Astrocyte of the cerebellum (primary cell): ENCODE measurements at places on chromosomes 16 and 17.

DNA sequence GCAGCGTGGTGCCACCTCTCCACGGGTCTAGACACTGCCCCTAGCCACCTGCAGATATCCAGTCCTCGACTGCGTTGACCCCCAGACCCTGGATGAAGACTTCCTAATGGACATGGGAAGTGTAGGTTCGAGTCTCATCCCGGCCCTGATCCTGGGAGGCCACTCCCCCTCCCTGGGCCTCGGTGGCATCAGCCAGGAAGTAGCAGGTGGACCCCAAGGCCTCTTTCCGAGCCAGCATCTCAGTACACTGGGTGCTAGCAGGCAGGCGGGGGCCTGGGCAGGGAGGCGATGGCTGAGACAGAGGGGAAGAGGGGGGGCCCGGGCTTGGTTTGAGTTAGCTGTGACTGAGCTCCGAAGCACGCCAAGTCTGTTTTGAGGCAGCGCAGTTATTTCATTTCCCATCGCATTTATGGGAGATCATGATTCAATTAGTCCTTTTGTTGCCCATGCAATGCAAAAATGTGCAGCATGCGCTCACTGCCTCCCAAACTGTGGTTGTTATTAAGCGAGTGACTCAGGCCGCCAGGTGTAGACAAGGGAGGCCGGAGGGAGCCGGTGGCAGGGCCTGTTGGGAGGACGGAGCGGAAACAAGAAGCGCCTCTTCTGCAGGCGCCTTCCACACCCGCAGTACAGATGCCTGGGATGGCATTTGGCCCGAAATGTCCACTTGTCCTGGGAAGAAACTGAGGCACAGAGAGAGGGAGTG, 25.3 kb upstream of the ZNF469 start:
- DNase-seq, result no peak

- DNase-seq, result no peak
Observed at GRCh38 chr16:88804173-88804551, 573 bp downstream of the CDT1 start.

DNA sequence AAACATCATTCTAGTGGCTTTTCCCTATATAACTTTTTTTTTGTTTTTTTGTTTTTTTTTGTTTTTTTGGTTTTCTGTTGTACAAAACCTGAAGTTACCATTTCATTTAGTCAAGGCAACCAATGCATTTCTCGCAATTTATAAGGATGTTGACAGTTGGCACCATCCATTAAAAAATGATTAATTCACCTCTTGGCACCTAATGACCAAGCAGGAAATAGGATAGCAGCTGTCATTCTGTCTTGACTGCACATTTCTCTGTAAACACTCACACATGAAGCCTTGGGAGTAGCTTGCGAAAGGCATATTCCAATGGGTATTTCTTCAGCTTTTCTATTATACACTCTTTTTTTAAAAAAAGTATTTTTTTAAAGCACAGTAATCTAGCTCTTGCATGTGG, 77.5 kb downstream of the SYCE1L start:
- no peak for DNase-seq

DNA sequence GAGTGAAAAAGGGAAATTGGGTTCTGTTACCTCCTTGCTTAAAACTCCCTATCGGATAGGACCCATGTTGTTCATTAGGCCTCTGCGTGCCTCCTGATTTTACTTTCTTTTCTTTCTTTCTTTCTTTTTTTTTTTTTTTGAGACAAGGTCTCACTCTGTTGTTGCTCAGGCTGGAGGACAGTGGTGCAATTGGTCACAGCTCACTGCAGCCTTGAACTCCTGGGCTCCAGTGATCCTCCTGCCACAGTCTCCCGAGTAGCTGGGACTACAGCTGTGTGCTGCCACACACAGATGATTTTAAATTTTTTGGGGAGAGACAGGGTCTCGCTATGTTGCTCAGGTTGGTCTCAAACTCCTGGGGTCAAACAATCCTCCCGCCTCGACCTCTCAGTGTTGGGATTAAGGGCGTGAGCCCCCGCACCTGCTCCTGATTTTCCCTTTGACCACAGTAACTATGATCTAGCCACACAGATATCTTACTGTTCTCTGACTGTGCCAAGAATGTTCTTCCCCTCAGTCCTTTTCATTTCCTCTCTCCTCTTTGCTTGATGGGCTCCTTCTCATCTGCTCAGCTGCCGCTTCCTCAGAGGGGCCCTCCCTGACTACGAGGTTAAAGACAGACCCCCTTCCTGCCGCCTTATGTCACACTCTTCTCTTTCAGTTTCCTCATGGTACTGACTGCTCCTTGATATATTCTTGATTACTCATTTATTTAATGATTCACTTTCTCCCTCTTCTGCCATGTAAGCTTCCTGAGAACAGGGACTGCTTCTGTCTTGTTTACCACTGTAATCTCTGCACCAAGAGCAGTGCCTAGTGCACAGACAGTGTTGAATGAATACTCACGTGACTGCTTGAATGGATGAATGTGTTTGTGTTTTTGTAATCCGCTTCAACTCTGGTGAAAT, 44.3 kb downstream of the LCMT1 start:
- DNase-seq, result no peak

GRCh38 chr17:47180337-47180736, 8.8 kb downstream of the CDC27 start:
- no peak for DNase-seq

DNA sequence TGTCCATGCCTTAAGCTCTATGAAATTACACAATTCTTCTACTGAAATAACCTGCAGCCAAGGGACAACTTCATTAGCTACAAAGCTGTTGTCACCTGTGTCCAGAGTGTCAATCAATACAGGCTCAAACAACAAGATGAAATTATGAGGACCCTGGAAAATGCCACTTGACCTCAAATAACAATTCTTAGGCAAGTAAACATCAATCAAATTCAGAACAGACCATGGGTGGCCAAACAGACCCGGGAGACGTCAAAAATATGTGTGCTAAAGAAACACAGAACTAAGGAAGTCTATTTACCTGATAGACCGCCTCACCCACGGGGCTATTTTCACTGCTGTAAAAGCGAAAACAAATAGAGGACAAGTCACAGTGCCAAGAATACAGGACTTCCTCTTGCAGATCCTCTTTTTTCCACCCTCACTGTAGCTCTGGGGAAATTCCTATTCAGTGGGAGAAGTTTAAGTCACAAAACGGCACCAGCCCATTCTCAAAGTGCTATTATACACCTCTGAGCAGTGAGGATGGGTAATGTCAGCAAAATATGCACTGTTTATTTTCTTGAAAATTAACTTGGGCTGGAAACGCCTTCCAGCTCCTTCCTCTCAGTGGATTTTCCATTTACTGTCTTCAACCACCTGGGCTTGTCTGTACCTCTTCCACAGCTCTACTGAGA, 2.7 kb downstream of the LITAF start:
- no peak for DNase-seq

DNA sequence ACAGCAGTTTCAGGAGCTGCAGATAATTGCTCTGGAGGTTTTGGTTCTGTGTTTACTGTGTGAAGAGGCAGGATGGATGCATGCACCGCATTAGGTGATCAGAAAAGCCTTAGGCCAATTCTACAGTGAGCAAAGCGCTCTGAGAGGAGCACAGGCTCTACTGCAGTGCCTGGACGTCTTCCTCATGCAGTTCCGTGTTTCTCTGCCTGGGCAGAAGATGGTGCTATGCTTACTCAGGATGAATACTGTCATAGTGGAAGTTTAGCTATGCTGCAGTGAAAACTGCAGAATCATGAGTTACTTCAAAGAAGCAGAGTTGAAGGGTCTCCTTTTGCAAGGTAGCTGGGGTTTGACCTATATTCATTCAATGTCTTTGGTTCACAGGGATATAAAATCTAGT, 1012.4 kb downstream of the KCNJ18 start:
- DNase-seq, result no peak

DNA sequence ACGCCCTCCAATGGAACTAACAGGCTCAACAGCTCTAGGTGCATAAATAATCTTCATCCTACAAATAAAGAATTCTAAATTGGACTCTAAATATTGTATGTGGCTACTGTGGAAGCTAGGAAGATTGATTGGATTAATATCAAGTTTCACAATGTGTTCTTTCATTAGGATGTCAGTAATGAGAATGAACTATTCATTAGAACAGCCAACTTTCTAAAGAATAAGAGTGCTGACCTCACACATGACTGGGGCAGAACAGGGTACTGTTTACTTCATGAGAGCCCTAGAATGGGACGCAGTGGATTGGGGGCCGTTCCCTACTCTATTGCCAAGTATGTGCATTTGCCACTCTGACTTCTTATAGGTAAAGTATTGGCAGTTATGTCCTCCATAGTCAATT, 528.2 kb upstream of the RBFOX1 start:
- no peak for DNase-seq

DNA sequence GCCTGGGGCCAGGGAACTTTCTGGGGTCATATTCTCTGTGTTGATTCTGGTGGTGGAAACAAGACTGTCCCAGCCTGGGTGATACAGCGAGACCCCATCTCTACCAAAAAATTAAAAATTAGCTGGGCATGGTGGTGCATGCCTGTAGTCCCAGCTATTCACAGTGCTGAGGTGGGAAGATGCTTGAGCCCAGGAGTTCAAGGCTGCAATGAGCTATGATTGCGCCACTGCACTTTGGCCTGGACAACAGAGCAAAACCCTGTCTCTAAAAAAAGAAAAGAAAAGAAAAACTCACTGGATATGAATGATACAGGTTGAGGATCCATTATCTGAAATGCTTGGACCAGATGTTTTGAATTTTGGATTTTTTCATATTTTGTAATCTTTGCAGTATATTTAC, 13.6 kb downstream of the SCGB1C2 start:
- no peak for DNase-seq

DNA sequence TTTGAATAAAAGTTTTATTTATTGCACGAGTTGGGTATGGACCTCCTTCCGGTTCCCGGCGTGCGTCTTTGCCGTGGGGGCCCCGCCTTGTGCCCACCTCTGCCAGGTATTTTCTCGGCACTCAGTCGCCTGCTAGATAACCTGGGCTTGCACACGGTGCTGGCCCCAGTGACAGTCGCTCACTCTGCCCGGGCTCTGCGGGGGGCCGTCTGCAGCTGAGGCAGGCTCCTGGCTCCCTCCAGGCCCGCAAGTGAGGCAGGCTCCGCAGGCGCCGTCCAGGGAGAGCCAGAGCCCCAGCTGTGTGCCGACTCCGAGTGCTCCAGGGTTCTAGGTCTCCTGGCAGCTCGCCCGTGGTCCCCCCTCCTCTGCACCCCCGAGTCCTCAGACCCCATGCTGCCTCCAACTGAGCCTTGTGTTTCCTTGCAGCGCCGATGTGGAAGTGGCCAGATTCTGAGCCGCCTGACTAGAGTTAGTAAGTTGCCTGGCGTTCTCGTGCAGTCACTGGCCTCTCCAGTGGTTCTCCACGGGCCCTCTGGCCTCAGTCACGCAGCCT, 54.7 kb upstream of the PVALEF start:
- no peak for DNase-seq

DNA sequence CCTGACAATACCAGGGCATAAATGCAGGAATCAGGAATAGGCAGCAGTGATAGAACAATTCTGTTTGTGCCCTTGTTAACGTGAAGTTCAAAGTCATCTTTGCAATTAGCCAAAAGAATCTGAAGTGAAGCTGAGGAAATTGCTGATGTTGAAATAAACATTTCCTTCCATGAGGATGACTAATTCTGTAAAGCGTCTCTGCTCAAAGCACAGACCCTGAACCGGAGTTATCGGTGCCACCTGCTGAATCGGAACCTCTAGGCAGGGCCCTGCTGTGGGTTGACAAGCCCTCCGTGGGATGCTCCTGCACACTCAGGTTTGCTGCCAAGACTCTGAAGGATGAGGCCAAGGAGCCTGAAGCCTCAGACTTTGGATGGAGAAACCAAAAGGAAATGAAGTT, 37.0 kb upstream of the CDH1 start:
- DNase-seq, result no peak

- no peak for DNase-seq
Observed at GRCh38 chr16:8642146-8642545, 20.6 kb downstream of the METTL22 start.

DNA sequence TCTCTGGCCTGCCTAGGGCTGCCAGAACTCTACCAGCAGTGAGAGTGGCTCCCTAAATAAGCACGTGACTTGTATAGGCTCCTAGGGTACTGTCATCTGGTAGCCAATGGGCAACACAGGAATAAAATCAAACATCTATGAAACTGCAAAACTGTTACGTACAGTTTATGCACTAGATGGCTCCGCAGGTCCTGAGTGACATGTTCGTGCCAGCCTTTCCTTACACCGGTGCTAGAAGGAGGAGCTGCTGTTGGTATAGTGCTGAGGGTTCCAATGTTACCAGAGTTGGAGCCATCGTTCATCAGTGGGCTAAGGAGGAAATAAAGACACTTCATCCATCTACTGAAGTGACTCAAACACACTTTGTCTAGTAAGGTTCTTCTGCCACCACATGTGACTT, 63.2 kb upstream of the TRAP1 start:
- DNase-seq, result no peak

DNA sequence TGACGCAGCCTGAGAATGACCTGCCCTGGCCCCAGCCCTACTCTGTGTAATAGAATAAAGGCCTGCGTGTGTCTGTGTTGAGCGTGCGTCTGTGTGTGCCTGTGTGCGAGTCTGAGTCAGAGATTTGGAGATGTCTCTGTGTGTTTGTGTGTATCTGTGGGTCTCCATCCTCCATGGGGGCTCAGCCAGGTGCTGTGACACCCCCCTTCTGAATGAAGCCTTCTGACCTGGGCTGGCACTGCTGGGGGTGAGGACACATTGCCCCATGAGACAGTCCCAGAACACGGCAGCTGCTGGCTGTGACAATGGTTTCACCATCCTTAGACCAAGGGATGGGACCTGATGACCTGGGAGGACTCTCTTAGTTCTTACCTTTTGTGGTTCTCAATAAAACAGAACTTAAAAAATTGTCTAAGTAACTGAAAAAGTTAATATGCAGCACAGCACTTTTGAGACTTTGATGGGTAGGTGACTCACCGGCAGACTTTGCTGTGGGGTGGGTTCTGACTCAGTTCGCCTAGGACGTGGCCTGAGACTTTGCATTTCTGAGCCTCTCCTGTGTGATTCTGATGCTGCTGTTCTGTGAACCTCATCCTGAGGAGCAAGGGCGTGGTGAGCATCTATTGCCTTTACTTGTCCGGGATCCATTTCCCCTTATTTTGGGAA, 5.7 kb downstream of the LAT start:
- no peak for DNase-seq

GRCh38 chr17:79938336-79939093, 97.2 kb downstream of the TBC1D16 start:
- DNase-seq, result no peak

GRCh38 chr17:7497228-7497627, 13.1 kb downstream of the POLR2A start:
- no peak for DNase-seq

DNA sequence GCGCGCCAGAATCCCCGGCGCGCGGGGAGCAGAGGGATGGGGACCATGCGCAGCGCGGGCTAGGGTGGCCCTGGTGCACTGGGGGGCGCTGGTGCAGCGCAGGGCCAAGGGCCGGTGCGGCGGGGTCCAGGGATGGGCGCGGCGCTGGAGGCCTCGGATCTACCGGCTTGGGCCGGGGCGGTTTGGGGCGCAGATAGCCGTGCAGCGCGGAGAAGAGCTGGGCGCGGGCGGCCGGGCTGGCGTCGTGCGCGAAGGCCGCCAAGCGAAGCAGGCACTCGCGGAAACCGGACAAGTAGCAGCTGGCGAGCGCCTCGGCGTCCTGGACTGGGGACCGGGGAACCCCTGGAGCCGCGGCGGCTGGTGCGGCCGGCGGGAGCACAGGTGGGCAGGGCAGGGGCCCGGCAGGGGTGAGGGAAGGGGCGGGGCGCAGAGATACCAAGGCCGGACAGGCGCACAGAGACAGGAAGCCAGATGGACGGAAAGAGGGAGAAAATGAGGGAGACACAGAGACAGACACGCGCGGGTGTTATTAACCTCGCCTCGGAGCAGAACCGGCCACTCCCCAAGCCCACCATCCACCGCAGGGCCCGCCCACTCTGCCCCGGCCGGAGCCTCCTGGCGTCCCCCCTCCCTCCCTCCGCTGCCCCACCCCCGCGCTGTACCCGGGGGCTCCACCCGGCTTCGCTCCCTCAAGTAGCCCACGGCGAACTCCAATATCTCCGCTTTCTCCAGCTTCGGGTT, 2.1 kb downstream of the HES7 start:
- DNase-seq, result no peak
